Stimulated activated naive CD8-positive, alpha-beta T cell treated with anti-CD3 and anti-CD28 coated beads, Interleukin-15, Interleukin-2, amounts not matched to agents 100 U/mL and 50 U/mL, for 24 hours (primary cell): ENCODE measurements at places on chromosomes 16 and 17.

- DNase-seq: no peak
These were observed 292.6 kb upstream of the IRX3 start for GRCh38 chr16:54579106-54579728.

DNA sequence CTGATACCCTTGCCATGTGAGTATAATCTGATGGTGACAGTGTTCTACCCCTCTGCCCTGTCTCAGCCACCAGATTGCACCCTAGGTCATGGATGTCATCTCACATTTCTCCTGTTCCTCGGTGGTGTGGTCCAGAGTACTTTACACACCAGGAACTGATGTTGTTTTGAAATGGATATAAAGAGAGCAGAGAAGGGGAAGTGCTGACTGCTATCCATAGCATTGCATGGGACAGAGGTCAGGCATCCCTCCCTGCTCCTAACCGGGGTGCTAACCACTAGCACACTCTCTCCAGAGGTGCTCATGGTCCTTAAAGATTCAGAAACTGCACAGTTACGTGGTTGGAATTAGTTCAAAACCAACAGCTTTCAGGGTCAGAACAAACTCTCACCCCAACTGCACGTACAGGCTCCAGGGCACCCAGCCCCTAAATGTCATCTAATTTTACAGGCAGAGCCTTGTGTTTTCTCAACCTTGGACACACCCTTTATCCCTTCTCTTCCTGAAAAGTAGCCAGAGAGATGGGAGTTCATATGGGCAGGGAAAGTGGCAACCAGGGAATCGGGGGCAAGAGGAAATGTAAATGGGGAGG lies 16.3 kb downstream of the TTLL6 start:
- no peak for DNase-seq

- DNase-seq: no peak
These were observed 8.1 kb upstream of the NUDT16L1 start for GRCh38 chr16:4685292-4685691.

- no peak for DNase-seq
These were observed 48.3 kb downstream of the C17orf67 start for GRCh38 chr17:56785405-56785804.

DNA sequence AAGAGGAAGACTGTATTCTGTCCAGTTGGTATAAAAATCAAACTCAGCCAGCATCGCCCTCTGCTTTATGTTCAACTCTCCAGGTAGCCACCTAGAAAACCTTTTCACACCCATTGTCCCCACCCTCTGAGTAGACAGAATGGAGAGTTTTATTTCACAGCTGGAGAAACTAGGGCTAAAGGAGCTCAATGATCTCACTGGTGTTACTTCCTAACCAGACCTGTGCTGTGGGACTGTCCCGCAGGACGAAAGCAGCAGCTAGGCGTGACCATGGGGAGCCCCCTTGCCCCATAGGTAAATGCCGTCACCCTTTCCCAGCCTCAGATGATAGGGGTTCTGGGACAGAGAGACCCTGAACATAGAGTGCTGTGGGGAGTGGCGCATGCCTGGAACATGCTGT lies 67.7 kb downstream of the CYLD start:
- no peak for DNase-seq

DNA sequence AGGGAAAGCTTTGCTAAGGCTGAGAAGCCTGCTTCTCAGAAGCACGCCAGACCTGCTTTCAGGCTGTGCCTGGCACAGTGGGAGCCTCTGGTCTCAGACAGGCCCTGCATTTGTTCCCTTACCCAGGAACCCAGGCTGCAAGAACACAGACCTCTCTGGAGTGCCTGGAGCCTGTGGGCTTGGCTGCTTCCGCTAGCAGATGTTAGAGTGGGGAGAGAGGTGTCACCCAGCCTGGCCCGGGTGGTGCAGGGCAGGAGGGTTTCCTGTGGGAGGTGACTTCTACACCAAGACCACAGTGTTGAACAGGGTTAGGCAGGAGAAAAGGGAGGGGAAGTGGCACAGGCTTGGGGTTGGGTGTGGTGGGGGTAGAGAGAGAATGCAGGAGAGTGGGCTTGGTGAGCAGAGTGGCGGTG lies 35.8 kb upstream of the ADGRG1 start:
- peak; percentile 77 for DNase-seq

- DNase-seq: no peak
These were observed 17.8 kb upstream of the KSR1 start for GRCh38 chr17:27438348-27438998.

DNA sequence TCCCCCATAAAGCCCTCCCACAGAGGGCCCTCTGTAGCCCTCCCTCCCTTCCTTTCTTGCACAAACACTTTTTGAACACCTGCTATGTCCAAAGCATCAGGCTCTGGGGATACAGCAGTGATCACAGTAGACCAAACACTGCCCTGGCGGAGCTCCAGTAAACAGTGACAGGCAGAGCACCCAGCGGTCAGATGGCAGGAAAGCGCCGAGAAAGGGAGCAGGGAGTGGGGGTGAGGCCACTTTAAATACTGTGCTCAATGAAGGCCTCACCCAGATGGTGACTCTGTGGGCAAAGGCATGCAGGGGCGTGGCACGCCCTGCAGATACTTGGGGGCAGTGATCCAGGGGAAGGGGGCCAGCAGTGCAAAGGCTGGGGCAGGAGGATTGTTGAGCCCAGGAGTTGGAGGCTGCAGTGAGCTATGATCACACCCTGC lies 7.6 kb downstream of the PRR29 start:
- no peak for DNase-seq

GRCh38 chr17:73952480-73953205 lies 250.8 kb upstream of the RPL38 start:
- DNase-seq: peak; percentile 62

- DNase-seq: no peak
These were observed 300.9 kb downstream of the C16orf95 start for GRCh38 chr16:87016046-87017035.

GRCh38 chr16:83438326-83438725 lies 369.5 kb upstream of the HSBP1 start:
- DNase-seq: no peak

DNA sequence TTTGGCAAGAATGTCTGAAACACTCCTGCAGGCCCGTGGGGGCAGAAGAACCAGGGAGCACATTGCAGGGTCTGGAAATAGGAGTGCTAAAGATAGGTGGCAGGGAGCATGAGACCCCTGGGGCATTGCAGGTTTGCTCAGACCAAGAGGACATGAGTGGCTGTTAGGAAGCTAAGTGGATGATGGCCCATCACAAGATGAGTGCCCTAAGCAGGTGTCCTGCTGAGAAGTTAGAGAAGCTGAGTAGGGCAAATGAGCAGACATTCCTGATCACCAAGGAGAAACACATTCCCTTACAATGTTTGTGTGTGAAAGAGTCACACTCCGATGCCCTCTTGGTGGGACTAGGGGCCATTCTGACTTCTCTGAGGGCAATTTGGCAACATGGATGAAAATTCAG lies 9.9 kb downstream of the MLYCD start:
- DNase-seq: no peak
